ENCODE measurements at places on chromosomes 11 and 22.
A peak's percentile ranks its signal among the peaks of the same experiment; 100 is the strongest.

DNA sequence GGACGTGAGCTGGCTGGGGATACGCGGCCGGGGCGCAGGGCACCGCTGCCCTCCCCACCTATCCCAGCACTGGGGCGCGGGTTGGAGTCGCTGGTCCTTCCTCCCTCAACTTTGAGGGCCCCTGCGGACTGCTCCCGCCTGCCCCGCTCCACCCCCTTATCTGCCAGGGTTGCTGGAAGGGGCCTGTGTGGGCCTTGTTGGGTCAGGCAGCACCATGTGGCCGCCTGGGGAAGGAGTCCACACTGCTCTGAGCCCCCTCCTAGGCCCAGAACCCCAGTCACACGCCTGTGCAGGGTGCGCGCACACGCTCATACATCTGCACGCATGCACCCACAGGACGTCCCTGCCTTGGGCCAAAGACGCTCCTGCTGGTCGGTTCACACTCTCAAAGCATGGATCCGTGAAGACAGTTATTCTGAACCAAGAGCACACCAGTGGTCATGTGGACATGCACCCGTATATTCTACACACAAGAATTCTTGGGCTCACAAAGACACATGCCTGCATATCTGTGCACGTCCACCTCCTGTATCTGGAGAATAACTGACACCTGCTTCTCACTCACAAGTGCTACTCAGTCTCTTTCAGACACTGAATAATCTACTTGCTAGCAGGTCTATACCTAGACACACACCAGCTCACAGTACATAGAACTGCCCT lies 710 bp downstream of the TUB start:
- no peak for DNase-seq

DNA sequence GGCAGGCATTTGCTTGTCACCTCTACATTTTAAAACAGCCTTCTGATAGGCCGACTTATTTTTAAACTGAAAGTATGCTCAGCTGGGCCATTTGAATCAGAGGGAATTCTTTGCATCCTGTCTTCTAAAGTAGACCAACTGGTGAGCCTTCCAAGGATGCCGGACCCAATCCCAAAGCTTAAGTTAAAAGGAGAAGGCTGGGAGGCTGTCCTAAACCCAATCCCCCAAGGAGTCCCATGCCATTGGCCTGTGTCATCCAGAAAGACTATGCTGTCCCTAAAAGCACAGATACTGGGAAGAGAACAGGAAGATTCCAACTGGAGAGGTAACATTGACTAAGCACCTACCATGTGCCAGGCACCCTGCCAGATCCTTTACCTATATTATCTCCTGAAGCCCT lies 18.0 kb downstream of the TENM4 start:
- DNase-seq, result no peak

DNA sequence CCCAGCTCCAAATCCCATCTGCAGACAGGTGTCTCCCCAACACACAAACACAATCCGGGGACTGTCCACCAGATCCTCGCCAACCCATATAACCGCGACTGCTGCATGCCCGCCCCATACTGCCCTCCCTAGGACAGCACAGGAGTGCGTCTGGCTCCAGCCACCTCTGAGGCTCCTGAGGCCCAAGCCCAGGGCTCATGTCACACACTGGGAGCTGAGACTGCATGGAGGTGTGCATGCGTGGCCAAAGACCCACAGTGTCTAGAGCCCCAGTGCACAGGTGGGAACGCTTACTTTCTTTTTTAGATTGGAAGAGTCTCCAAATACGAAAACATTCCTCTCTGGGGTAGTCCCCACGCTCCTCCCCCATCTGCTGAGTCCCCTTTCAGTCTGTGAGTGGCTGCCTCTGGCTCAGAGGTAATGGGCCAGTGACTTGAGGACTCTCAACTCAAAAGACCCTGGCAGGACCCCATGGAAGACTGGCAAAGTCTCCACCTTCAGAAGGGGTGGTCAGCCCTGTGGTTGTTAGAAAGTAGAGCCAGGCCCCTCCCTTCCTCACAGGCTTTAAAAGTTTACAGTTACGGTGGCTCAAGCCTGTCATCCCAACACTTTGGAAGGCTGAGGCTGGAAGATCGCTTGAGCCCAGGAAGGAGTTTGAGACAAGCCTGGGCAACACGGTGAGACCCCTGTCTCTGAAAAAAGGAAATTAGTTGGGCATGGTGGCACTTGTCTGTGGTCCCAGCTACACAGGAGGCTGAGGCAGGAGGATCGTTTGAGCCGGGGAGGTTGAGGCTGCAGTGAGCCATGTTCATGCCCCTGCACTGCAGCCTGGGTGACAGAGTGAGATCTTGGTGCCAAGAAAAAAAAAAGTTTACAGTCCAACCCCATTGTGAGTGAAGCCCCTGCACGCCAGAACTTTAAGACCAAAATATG lies 2.3 kb downstream of the CBX7 start:
- DNase-seq, result peak; percentile 77

DNA sequence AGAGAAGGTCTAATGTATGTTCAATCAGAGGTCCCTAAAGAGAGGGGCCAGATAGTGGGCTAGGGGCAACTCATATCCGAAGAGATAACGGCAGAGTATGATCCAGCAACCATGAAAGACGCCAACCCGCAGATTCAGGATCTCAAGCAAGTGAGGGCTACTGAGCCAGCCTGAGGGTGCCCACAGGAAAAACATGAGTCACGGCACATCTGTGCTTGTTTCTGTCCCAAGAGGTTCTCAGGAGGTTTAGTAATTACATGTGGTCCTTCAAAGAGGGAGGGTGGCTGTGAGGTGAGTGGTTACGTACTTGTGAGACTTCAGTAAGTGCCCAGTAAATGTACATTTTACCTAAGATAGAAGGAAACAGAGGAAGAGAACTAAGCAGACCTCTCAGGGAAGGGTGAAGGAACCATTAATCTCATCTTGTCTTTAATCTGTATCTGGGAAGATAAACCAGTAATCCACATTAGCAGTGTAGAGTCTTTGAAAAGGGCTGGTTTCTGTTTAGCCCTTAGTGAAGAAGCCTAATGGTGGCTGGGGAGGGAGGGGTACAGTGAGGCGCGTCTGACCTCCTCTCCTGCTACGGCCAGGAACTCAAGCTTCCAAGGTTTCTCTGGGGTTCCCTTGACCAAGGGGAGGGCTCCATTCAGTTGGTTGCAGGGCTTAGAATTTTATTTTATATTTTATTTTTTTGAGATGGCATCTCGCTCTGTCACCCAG lies 10.2 kb downstream of the SIRT3 start:
- DNase-seq, result peak; percentile 23

- DNase-seq, result peak; percentile 20
Measured at GRCh38 chr22:44453441-44454112, 44.5 kb downstream of the RTL6 start.

DNA sequence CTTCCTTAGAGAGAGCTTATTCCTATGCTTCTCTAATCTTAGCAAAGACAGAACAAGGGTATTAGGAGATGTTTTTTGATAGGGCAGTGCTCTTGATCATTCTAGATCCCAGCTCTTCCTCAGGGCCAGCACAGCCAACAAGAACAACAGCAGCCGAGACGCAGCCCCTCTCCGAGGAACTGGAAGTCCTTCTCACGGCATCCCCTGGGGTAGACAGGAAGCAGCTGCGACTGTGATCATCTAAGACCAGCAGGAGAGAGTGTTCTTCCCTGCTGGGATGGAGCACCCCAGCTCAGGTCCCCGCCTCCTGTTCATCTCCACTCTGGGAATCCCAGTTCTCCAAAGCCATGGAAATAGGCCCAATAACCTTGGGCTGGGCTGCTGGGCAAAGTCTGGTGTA lies 29.6 kb downstream of the IRAG1 start:
- no peak for DNase-seq

- DNase-seq, result no peak
Measured at GRCh38 chr22:29211066-29211465, 5.4 kb downstream of the EMID1 start.

GRCh38 chr11:13043912-13044628 lies 35.0 kb downstream of the RASSF10 start:
- no peak for DNase-seq

DNA sequence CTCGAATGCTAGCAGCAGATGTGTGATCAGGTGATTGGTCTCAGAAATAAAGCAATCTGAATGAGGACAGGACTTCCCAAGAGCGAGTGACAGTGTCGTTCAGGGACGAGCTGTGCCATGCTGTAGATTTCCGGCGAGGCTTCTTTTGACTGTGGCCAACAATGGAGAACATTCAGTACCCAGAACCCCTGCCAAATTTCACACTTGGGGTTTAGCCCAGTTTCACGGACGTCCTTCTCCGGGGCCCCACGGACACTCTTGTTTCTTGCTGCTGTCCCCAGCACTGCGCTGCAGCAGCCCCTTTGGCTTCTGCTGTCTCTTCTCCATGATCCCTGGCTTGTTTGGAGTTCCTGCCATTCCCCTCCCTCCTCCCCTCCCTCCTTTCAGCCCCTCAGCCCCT lies 115.1 kb upstream of the GRAMD1B start:
- no peak for DNase-seq

DNA sequence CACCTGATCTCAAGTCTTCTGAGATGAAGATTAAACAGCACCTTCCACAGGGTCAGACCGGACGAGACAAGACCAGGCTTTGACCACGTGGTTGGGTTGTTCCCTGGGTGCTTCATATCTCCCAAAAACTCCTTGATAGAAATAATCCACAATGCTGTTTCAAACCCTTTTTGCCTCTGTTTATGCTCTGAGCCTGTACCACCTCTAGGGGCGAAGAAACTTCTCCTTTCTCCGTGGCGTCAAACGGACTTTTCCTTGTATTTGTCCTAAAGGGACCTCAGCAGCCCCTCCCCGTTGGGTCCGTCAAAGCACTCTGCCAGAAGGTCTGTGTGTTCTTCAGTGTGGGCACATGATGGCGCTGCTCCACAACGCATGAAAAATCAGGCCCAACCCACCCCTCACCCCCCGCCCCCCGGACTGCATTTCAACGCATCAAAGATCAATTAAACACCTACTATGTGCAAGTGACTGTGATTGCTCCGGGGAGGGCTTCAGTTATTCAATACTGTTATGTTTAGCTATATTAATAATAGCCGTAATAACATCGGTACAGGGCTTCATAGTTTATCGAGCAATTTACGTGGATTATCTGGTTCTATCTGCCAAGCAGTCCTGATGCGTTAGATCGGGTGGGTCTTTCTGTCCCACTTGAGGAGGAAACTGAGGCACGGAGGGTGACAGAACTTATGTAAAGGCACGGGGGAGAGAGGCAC lies 17.3 kb upstream of the EIF3D start:
- peak; percentile 88 for DNase-seq

GRCh38 chr22:45271667-45272201 lies 13.0 kb upstream of the UPK3A start:
- no peak for DNase-seq

GRCh38 chr11:86919557-86920210 lies 35.5 kb downstream of the FZD4 start:
- peak; percentile 72 for DNase-seq

DNA sequence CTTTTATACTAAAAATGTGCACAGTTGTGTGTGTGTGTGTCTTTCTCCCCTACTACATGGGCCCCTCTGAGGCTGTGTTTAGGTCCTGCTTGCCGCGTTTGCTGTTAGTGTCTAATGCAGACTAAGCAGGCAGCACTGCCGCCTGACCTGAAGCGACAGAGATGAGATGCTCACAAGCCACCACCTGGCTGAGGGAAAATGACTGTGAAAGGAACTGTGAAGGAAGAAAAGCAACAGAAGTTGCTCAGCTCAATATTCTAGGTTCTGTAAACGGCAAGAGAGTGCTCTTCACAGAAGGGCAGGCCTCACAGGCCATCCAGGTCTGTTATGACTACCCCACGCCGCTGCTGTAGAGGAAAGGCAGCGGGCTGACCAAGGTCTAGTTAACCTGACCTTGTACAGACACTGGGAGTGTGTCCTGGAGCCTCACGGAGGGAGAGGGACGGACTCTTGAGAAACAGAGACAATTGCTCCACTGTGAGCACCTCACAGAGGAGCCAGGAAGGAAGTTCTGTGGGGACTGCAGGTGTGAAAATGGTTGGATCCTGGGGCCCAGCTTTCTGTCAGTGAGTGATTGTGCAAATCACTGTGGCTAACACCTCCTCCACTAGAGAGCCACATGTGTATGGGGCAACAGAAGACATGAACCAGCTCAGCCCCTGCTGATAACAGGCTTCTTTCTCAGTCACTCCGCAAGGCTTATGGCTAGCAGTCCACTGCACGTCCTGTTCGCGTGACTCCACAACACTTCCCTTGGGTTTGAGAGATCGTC lies 31.3 kb upstream of the YPEL1 start:
- no peak for DNase-seq

GRCh38 chr22:46731246-46732040 lies 6.6 kb downstream of the CERK start:
- DNase-seq, result peak; percentile 68

DNA sequence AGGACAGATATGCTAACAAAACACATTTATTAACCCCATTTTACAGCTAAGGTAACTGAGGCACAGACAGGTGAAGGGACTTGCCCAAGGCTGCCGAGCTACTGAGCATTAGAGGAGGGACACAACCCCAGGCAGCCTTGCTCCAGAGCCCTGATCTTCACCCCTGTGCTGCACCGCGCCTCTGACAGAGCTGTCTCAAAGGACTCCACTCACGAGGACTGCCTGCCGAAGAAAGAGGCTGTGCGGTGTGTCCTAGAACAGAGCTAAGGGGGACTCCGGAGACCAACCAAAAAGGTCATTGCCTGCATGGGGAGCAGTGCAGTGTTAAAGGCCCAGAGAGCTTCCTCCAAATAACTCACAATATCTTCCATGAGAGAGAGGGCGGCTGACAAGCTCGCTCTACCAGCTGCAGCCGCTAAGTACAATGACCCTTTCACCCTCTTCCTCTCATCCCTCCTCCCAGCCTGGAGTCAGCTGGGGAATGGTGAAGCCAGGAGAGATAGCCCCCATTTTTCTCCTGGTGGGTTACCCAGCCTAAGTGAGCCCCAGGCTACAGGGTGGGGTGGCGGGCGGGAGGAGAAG lies 119.2 kb downstream of the DSCAML1 start:
- DNase-seq, result no peak

GRCh38 chr11:102882389-102883024 lies 7.7 kb upstream of the MMP12 start:
- DNase-seq, result no peak

DNA sequence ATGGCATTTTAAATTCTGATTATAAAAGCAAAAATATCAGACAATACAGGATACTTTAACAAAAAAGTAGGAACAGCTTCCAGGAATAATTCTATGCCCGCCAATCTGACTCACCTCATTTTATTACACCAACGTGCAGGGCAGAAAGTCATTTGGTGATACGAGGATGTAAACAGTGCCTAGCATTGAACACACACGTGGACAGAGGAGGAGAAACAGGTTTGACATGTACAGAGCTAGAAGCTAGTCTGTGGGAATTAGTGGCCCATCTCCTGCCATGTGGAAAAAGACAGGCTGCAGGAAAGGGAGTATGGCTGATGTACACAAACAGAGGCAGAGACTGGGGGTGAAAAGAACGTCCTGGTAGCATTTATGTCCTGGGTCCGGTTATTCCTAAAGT lies 9.0 kb upstream of the SPINDOC start:
- DNase-seq, result no peak

GRCh38 chr11:117738246-117738957 lies 58.6 kb downstream of the DSCAML1 start:
- no peak for DNase-seq

GRCh38 chr11:30585125-30585891 lies 845 bp downstream of the MPPED2 start:
- peak; percentile 81 for DNase-seq

- DNase-seq, result no peak
Measured at GRCh38 chr11:43358279-43358800, 380 bp upstream of the TTC17 start.

- no peak for DNase-seq
Measured at GRCh38 chr11:11963842-11964773, 44.3 kb downstream of the DKK3 start.

- DNase-seq, result no peak
Measured at GRCh38 chr11:83862691-83863090, 576.5 kb upstream of the CCDC90B start.

GRCh38 chr11:3841426-3842350 lies 929 bp upstream of the RHOG start:
- peak; percentile 95 for DNase-seq

- DNase-seq, result no peak
Measured at GRCh38 chr22:40335358-40335757, 10.9 kb upstream of the ADSL start.

Measured in endodermal cell (in vitro differentiated cells).